Dorsolateral prefrontal cortex (tissue), 122 donors: ENCODE measurements at places on chromosomes 12 and 14. TPM values are rescaled to one million over a fixed set of nuclear protein-coding genes. Genes with fewer than 3 reads are reported as not detected.

The GRIP1 gene
- total RNA-seq, result 24.3 TPM

The MAPKAPK5 gene
- 68.2 TPM for total RNA-seq

The MYBPC1 gene
- 28.5 TPM for total RNA-seq

The IL31 gene
- not detected for total RNA-seq

The NGB gene
- total RNA-seq, result 10.9 TPM

The ART4 gene
- not detected for total RNA-seq

- no peak for DNase-seq
Observed at GRCh38 chr12:48388460-48388859, 37.7 kb upstream of the ZNF641 start.

DNA sequence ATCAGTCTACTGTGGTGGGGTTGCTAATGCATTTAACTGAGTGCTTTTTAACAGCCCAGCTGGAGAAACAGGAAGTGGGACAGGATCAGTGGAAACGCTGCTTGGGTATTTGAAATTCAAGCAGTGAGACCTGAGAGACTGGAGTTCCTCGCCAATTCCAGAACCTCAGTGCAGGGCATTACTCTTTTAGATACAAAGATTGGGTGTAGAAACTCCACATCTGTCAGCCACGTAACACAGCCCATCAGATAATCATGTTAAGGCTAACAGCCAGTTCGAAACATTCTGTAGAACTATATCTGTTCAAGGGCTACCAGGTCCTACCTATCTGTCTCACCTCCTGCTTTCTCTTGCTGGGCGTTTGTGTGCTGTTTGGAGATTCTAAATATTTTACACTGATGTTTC is 45.5 kb downstream of the RAD52 start:
- no peak for DNase-seq

DNA sequence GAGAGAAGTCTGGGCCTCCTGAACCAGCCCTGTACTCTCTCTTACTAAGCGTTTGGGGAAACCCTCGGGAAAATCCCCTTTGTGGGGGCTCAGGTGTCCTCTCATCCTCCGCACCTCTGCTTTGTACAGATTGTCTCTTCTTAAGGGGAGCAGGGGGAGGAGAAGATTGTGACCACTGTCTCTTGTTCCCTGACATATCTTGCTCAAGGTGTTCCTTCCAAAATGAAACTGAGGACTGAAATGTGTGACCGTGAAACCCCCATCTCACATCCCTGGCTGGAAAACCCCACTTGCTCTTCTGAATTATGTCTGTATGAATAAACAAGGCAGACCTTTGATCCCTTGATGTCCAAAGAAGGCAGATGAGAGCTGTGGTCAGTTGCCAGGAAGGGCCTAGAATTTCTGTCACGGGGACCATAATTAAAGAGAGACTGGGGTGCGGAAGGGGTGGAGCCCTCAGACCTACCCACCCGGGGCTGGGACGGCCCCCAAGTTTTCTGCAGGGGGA is 369.8 kb downstream of the AACS start:
- DNase-seq, result no peak

- DNase-seq, result no peak
Observed at GRCh38 chr12:6443361-6443983, 1.3 kb upstream of the CD27 start.

DNA sequence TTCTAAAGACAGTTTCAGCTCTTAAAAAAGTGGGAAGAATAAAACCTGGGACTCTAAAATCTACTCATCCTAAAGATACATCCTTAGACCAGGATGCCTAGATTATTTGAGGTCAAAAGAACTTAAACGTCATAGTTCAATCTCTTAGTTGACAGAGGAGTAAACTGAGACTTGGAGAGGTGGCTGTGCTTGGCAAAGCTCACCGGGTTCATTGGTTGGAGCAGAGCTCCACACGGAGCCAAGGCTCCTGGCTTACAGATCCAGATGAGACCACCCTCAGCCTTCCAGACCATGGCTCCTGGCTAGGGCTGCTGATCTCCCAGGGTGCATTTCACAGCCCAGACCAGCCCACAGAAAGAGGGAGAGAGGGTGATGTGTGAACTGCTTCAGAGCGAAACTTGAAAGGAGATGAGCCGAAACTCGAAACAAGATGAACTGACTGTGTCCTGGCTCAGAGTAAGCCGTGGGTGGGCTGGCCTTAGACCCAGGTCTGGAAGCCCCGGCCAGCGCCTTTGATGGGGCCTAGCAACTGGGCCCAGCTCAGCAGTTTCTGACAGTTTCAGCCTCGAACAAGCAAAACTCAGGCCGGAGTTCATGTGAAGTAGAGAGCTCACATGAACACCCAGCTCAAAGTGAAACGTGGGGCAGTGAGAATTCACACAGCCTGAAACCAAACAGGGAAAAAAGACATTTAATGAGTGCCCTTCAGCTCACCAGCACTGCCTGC is 1044.8 kb downstream of the BCL11B start:
- no peak for DNase-seq
